ENCODE measurements at places on chromosomes 4 and X.

GRCh38 chr4:86810847-86811246 is 38.3 kb downstream of the SLC10A6 start:
- no peak for DNase-seq

GRCh38 chr4:44446801-44447562 is 1.6 kb downstream of the KCTD8 start:
- no peak for DNase-seq

GRCh38 chr4:7893539-7893938 is 46.1 kb downstream of the AFAP1 start:
- DNase-seq = no peak

DNA sequence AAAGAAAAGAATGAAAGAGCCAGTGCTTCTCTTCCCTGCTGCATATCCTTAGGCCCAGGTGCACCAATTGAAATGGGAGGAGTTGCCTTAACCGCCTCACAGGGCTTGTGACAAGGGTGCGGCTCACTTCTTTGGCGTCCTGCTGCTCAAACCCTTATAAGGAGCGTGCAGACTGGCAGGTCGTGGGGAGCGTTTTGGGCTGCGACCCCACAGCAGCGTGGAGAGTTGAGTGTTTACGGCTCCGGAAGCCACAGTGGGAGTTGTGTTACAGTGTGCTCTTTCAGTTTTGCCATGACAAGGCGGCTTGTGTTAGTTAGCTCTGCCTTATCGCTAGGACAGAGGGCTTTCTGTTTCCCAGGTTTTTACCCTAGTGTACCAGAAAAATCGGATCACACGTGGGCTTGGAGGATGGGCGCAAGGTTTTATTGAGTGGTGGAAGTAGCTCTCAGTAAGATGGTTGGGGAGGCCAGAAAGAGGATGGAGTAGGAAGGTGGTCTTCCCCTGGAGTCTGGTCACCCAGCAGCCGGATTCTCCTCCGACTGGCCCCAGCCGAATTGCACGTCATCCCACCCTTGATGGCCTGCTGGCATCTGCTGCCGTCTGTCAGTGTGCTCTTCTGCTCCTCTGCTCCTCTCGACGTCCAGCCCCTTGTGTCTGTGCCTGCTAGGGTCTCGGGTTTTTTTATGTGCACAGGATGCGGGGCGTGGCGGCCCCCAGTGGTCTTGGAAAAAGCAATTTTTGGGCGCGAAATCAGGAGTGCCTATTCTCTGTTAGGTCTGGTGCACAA is 718.9 kb downstream of the ARAP2 start:
- no peak for DNase-seq

- no peak for DNase-seq
Observed at GRCh38 chr4:184273166-184274147, 55.8 kb upstream of the ENPP6 start.

GRCh38 chr4:129167640-129168260 is 71.8 kb downstream of the C4orf33 start:
- DNase-seq = no peak

DNA sequence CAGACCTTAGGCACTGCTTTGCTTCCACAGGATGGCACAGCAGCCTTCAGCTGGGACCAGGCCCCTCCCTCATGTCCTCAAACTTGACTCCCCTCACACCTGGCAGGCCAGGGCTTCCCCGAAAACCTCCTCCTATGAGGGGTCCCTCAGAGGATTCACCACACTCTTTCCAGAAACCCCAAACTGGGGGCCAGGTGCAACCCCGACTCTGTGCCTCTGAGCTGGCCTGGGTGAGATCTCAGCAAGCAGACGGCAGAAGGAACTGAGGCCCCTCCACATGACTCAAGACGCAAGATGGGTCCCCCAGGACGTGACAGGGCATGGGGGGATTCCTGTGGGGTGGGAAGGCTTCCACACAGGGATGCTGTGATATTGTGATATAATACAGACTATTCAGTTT is 6.2 kb downstream of the HCFC1 start:
- DNase-seq = no peak

- no peak for DNase-seq
Observed at GRCh38 chrX:148958901-148959300, 458.5 kb downstream of the AFF2 start.

- no peak for DNase-seq
Observed at GRCh38 chr4:147820975-147821374, 89.1 kb downstream of the ARHGAP10 start.

GRCh38 chrX:154549766-154550165 is 2.3 kb downstream of the IKBKG start:
- DNase-seq = no peak

DNA sequence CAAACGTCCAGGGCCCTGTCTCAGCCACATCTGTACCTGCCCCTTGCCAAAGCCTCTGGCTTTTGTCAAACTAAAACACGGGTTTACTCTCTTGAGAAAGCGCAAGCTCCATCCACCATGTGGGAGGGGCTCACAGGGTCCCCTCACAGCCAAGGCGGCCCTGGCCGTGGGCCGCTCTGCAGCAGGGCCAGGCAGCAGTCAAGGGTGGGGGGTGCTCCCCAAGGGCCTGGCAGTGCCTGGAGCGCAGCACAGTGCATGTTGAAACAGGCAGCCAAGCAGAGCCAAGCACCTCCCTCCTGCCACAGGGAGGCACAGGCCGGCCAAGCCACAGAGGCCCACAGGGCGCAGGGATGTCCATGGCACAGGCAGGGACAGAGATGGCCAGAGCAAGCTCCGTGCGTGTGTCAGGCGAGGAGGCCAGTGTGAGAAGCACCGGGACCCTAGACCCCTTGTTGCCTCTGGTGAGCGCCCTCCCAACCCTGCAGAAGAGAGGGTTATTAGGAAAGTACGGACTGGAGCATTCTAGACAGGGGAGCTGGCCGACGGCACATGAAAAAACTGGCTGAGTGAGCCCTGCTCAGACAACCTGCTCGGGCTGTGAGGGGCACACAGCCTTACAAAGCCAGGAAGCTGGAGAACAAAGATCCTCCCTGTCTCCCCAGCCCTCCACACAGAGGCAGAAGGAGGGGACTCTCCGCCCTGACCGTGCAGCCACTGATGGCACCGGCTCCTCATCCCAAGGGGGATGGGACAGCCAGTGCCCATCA is 39.0 kb downstream of the FAM53A start:
- DNase-seq = no peak

- no peak for DNase-seq
Observed at GRCh38 chr4:73885574-73886267, 16.5 kb downstream of the CXCL1 start.

DNA sequence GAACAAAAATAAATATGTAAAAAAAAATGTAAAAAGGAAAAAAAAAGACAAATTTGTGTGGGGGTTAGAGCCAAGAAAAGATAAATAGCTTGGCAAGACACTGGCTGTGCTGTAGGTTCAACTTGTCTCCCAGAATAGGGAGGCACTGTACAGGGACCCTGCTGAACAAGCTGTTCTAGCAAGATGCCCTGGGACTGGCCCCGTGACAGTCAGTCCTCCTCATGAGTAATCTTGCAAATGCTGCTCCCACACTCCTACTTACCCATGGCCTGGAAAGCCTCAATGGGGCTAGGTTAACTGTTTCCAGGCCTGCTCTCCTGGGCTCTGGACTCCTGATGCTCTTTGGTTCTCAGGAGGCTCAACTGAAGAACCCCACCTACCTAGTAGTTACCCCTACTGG is 106.8 kb downstream of the ATG4A start:
- no peak for DNase-seq

- peak; percentile 61 for DNase-seq
Observed at GRCh38 chrX:70970482-70970995, 39.6 kb upstream of the SLC7A3 start.

DNA sequence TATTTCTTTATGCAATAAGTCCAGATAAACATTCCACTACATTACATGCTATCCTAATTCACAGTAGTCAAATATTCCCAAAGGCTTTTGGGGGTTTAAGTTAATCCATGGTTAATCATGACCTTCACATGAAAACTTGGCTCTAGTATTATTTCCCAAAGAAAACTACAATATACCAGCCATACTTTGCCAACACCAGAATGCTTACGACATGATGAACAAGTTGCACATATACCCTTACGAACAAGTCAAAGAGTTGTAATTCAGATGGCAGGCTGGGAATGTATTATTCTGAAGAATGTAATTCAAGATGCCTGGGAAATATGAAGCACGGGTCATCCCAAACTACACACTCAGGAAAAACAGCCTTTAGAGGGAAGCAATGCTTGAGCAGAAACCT is 499.6 kb downstream of the PPARGC1A start:
- no peak for DNase-seq

- DNase-seq = peak; percentile 86
Observed at GRCh38 chrX:47643926-47644325, 6.4 kb downstream of the ELK1 start.

- peak; percentile 66 for DNase-seq
Observed at GRCh38 chr4:42519803-42520417, 122.6 kb downstream of the SHISA3 start.

DNA sequence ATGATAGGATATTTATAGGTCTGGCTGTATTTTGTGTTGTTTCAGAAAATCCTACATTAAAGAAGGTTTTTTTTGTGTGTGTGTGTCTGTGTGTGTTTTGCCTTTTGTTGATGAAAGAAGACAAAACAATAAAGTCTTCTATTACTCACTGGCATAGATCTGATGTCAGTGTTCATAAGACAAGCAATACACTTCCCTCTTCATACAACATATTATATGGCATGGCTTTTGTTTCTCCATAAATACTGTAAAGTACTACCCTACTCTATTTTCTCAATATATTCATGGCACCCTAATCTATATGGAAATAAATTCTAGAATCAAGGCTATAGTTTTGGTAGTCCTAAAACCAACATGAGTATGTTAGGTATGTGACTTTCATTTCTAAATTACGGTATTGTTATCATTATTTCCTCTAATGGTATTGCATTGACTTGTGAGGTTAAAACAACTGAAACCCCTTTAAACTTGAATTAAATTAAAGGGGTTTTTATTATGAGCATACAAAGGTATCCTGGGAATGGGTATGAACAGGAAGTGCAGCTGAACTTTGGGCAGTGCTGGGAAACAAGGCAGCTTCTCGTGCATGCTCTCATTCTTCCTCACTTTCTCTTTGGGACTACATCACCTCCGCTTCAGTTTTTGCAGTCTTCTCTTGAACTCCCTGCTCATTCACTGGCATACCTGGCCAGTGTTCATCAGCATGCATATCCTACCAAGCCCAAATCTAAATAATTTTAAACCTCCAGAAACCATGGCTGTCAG is 70.5 kb upstream of the PRSS48 start:
- DNase-seq = no peak

- no peak for DNase-seq
Observed at GRCh38 chr4:39936565-39937418, 40.9 kb downstream of the PDS5A start.

GRCh38 chrX:17017134-17017533 is 70.7 kb downstream of the REPS2 start:
- no peak for DNase-seq

DNA sequence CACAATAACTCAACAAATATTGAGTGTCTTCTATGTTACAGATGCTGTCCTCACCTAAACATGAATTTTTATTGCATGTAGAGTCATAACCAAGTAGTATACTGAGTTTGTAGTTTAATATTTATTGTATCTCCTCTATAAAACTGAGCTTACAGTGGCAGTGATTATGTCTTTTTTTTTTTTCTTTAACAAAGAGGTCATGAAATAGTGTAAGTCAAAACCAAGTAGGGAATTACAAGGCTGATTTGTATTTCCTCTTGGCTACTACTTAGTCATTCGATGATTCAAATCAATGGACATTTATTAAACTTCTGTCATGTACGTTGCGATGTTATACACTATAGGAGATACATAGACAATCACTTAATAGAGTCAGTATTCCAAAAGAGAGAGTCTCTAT is 48.4 kb downstream of the IL15 start:
- no peak for DNase-seq

DNA sequence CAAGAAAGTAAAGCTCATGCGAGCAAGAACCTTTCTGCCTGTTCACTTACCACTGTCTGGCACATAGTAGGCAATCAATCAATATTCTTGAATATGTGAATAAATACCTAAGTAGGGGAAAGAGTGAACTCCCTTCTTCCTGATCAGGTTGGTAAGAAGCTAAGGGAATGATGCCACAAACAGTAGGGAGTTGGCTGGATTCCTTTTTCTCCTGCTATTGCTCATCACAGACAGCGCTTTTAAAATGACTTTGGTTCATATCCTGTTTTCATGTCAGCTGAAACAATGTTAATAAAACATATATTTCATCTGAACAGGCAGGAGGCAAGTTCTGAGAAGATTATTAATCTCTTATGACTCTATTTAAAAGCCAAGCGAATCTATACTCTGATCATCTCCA is 99.2 kb downstream of the NSUN7 start:
- DNase-seq = no peak

- DNase-seq = no peak
Observed at GRCh38 chr4:56245547-56246232, 141.6 kb downstream of the AASDH start.

DNA sequence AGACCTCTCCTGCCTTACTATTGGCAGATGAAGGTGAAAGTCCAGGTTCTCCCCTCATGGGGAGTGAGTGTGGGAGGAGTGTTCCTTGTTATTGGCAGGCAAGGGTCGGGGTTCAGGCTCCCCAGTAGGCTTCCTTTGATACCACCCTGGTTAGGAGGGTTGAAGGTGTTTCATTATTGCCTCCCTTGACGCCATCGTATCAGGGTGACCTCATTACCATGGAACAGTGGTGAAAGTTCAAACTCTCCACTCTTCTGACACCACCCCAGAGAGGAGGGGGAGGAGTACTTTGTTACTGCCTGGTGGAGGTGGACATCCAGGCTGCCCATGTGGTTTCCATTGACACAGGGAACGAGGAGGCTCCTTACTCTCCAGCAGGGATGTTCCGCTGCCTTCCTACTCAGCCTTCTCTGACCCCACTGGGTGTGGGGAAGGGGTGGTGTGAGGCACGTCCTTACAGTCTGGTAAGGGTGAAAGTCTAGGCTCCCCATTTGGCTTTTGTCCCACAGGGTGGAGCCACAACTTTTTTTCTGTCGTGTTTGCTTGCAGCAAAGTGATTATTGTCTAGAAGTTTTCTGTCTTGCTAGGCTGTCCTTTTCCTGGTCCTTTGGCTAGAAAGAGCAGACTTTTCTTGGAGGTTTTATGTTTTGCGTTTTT is 37.2 kb upstream of the USP9X start:
- no peak for DNase-seq

GRCh38 chrX:132270699-132271098 is 51.5 kb upstream of the RAP2C start:
- no peak for DNase-seq

Measured in KBM-7 (cell line).